ENCODE measurements at places on chromosomes 4 and X.

DNA sequence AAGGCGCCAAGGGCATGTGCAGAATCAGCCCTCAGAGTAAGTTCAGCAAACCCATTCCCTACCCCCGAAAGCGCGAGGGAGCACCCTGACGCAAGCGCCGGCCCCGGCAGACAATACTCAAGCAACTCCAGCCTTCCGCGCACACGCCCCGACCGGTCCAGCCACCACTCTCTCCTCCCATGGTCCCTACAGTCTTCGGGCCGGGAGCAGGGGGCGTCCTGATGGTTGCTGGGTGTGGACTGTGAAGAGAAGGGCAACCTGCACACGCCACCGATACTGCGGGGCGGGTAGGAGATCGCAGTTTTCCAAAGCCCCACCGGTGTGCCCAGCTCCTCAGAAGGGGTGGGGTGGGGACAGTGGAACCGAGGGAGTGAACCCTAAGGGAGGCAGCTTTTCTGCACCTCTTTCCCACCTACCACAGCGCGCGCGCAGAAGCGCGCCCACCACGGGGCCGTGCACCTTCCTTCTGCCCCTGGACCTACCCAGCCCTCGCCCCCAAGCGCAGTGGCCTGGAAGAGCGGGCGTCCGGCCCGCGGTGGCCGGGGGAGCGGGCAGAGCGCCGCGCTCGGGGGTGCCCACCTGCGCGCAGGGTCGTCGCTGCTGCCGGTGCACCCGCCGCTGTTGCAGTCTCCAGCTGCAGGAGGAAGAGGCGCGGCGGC lies 650.2 kb upstream of the DIPK2B start:
- H3K36me3 ChIP-seq: peaks cover 14% of the 10 kb centered on the region
- peaks cover 3% of the 10 kb centered on the region for H3K27me3 ChIP-seq
- H3K4me3 ChIP-seq: peak overlapping the region; percentile 97
- peak; percentile 36 for DNase-seq
- peaks cover 18% of the 10 kb centered on the region for H3K4me1 ChIP-seq
- no peak overlapping the region for H3K27ac ChIP-seq

GRCh38 chrX:46574774-46575381 lies 1.3 kb downstream of the CHST7 start:
- DNase-seq: peak; percentile 44
- peak overlapping the region; percentile 79 for H3K4me3 ChIP-seq
- peaks cover 11% of the 10 kb centered on the region for H3K27me3 ChIP-seq
- no peaks in the 10 kb centered on the region for H3K36me3 ChIP-seq
- peaks cover 22% of the 10 kb centered on the region for H3K4me1 ChIP-seq

DNA sequence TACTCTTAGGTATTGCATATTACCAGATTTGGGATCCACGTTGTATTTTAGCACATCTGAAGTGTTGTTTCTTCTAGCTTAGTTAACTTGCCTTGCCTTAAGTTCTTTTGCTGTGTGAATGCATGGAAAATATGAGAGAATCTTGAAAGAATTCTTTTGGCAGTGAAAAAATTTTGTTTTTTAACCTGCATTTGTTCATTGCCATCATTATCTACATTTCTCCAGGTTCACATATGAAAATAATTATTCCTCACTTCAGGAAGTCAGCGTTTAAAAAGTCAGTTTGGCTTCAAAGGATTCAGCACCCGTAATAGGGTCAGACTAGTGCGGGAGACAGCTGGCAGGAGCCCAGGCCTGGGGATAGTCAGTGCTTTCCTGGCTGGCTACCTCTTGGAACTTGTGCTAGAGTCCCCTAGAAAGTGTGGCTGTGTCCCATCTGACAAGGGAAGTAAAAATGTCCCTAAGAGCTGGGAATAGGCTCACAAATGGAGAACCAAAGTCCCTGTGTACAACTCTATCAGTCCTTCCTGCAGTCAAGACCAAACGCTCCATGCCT lies 251.9 kb upstream of the KLF3 start:
- peaks cover 57% of the 10 kb centered on the region for H3K4me1 ChIP-seq
- peaks cover 15% of the 10 kb centered on the region for H3K27me3 ChIP-seq
- H3K4me3 ChIP-seq: no peak overlapping the region
- H3K27ac ChIP-seq: no peak overlapping the region
- no peak for DNase-seq
- peaks cover 4% of the 10 kb centered on the region for H3K36me3 ChIP-seq

DNA sequence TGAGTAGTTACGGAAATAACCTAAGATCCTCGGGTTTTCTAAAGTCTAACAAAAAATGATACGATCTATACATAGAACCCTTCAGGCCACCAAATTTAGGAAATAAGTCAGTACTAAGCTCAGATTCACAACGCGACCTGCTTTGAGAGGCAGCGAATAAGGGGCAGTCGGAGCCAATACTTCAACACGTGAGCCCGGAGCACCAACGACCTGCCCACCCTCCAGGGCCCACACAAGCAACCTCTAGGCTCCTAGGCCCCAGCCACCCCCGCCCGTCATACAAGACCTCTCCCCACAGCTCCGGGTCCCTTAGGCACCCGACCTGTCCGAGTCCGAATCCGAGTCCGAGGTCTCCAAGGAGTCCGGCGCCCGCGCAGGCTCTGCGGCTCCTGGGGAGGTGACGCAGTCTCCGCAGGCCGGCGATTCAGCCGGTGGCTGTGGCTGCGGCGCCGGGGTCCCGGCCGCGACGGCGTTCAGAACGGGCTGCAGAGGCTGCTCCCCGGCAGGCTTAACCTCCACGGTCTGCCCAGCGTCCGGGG lies 580 bp downstream of the NAF1 start:
- peaks cover 30% of the 10 kb centered on the region for H3K4me1 ChIP-seq
- peak; percentile 76 for DNase-seq
- H3K27me3 ChIP-seq: no peaks in the 10 kb centered on the region
- H3K4me3 ChIP-seq: peak overlapping the region; percentile 86

DNA sequence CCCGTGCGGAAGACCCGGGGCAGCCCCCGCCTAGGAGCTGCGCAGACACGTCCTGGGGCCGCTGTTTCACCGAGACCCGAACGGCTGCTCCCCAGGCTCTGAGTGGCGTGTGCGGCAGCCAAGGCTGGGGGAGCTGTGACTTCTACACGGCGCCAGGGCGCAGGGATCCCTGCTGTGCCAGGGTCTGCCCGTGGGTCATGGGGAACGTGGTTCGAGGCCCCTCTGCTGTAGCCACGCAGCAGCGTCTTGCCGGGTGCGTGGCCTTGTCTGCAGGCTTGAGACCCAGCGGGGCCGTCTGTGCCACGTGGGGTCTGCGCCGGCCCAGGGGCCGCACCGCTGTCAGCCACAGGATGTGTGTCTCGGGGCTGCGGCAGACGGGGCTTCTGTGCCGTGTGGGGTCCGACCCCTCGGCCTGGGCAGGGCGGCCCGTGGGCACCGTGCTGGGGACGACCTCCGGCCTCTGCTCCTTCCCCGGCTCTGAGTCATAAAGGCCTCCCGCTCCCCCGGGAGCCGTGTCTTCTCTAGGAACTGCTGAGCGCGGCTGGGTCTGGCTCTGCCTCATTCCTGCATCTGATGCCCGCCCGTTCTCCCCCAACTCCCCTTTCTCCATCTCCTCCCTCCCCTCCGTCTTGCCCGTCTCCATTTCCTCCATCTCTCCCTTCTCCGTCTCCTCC lies 12.7 kb upstream of the GTPBP6 start:
- peaks cover 17% of the 10 kb centered on the region for H3K36me3 ChIP-seq
- H3K4me1 ChIP-seq: no peaks in the 10 kb centered on the region
- DNase-seq: peak; percentile 40
- H3K4me3 ChIP-seq: no peak overlapping the region
- H3K27me3 ChIP-seq: peaks cover 3% of the 10 kb centered on the region

All from nephron progenitor cell (in vitro differentiated cells).